ENCODE measurements at places on chromosomes 1 and 21. TPM values are rescaled to one million over a fixed set of nuclear protein-coding genes. Genes with fewer than 3 reads are reported as not detected.

AK2 gene
- total RNA-seq: 232 TPM

ADGRL2 gene
- total RNA-seq: not detected

F11R gene
- 19.7 TPM for total RNA-seq

KCNQ4 gene
- 0.88 TPM for total RNA-seq

SH3BGR gene
- 1.2 TPM for total RNA-seq

PLA2G2D gene
- total RNA-seq: not detected

NBPF19 gene
- total RNA-seq: 39.0 TPM

RIT1 gene
- total RNA-seq: 27.5 TPM

RNU1-3 gene
- total RNA-seq: 2,251 TPM

CD48 gene
- 228 TPM for total RNA-seq

SLAMF9 gene
- not detected for total RNA-seq

SDE2 gene
- total RNA-seq: 24.5 TPM

SPRR2F gene
- not detected for total RNA-seq

SV2A gene
- total RNA-seq: 21.9 TPM

PTPN22 gene
- total RNA-seq: 73.5 TPM

XKR8 gene
- total RNA-seq: 10.2 TPM

CD34 gene
- total RNA-seq: not detected

FMN2 gene
- total RNA-seq: not detected

MAP10 gene
- total RNA-seq: 4.5 TPM

FCER1A gene
- total RNA-seq: not detected

TMEM269 gene
- total RNA-seq: 0.32 TPM

HSD17B7 gene
- total RNA-seq: 18.7 TPM

C8A gene
- not detected for total RNA-seq

NUDC gene
- 71.8 TPM for total RNA-seq

SPRR1A gene
- total RNA-seq: not detected

PRAMEF26 gene
- not detected for total RNA-seq

IL19 gene
- total RNA-seq: not detected

FMO1 gene
- not detected for total RNA-seq

NBPF6 gene
- total RNA-seq: 0.39 TPM

PUM1 gene
- 119 TPM for total RNA-seq

SPRR2E gene
- not detected for total RNA-seq

IGSF5 gene
- not detected for total RNA-seq

CASQ2 gene
- total RNA-seq: not detected

ASCL5 gene
- not detected for total RNA-seq

CELA2A gene
- not detected for total RNA-seq

PDZK1IP1 gene
- not detected for total RNA-seq

NBL1 gene
- 32.8 TPM for total RNA-seq

CLEC20A gene
- total RNA-seq: not detected

SLC44A3 gene
- 0.22 TPM for total RNA-seq

SNRPE gene
- total RNA-seq: 133 TPM

IL20 gene
- not detected for total RNA-seq

WDR64 gene
- total RNA-seq: 0.44 TPM

TNFRSF18 gene
- 175 TPM for total RNA-seq

KIFAP3 gene
- 26.0 TPM for total RNA-seq

CD1D gene
- total RNA-seq: not detected

NES gene
- total RNA-seq: 0.12 TPM

CNKSR1 gene
- total RNA-seq: 3.9 TPM

UBE2Q1 gene
- 109 TPM for total RNA-seq

CHTOP gene
- total RNA-seq: 105 TPM

NUDT4B gene
- not detected for total RNA-seq

IFNAR2 gene
- total RNA-seq: 47.1 TPM

C1orf87 gene
- total RNA-seq: not detected

All from T-helper 1 cell treated with Interleukin-12 subunit alpha and Interleukin-12 subunit beta and Interleukin-4 antibody, amounts not matched to agents 30 ng/mL and 1 ng/mL, for 36 hours (primary cell).